Kasumi-1 (cell line): ENCODE measurements at places on chromosomes 12 and 14.

DNA sequence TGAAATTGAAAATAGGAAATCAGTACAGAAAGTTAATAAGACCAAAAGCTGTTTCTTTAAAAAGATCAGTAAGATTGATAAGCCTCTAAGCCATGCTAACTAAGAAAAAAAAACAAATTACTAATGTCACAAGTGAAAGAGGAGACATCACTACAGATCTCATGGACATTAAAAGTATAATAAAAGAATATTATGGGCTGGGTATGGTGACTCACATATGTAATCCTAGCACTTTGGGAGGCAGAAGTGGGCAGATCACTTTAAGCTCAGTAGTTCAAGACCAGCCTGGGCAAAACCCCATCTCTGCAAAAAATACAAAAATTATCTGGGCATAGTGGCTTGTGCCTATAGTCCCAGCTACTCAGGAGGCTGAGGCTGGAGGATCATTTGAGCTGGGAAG, 30.5 kb downstream of the B4GALNT3 start:
- DNase-seq: no peak

DNA sequence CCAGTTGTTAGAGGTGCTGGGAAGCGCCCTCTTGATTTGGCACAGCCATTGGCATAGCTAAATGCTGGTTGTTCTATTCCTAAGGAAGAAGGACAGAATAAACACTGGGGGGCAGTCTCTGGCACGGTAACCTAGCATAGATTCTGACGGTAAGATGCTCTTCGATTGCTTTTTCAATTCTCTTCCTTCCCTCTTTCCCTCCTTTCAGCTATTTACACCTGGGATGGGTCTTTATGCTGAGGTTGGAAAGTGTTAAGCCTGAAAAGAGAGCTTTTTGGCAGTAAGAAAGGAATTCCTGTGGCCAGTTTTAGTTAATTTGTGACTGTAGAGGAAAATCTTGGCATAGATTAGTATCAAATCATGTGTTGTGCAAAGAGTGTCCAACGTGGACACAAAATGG, 162.8 kb downstream of the SNAPC1 start:
- DNase-seq: peak; percentile 8

DNA sequence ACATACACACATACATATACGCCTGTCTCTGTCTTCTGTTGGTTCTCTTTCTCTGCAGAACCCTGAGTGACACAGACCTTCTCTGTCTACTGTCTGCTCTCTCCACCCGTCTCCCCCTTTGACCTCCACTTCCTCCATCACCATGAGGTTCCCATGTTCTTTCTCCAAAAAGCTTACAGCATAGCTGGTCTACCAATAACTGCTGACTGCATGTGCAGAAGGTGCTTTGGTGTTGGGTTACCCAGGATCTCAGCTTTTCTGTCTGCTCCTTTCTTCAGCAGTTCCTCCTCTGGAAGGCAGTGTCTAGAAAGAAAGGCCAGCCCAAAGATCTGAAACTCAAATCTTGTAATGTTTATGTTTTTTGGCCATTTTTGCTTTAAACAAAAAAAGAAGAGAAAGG, 125.6 kb downstream of the SMOC1 start:
- DNase-seq: no peak

GRCh38 chr12:80491166-80491565, 47.1 kb downstream of the PTPRQ start:
- no peak for DNase-seq

GRCh38 chr12:65313719-65314317, 35.3 kb downstream of the MSRB3 start:
- DNase-seq: peak; percentile 30

DNA sequence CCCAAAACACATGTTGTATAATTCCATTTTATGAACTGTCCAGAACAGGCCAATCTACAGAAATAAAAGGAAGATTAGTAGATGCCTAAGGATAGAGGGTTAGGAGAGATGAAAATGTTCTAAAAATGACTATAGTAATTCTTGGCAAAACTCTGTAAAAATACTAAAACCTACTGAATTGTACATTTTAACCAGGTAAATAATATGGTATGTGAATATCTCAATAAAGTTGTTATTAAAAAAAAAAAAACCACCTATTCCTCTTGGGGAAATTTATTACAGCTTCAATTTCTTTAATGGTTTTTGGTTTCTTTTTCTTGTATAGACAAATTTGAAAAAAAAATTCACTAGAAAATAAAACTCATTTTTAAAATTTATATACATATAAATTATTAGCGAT, 33.2 kb downstream of the YAF2 start:
- no peak for DNase-seq

- no peak for DNase-seq
Observed at GRCh38 chr14:67510836-67511235, 22.3 kb upstream of the PLEKHH1 start.

GRCh38 chr14:54685286-54685845, 118.4 kb downstream of the SAMD4A start:
- no peak for DNase-seq

GRCh38 chr14:80978403-80978802, 23.0 kb downstream of the TSHR start:
- DNase-seq: no peak

DNA sequence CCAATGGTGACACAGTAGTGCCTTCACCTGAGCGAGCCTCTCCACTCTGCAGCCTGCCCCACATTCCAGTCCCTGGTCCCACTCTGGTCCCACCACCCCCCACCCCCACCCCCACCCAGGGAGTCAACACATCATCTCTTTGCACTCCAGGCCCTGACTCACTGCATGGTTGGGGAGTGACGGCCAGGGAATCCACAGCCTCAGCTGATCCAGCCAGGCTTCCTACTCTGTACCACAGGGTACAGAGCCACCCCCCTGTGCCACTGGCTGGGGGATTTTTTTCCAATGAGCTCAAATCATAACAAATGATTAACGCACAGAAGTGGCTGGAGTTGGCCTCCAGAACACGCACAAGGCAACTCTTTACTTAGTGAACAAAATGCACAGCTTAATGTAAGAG, 233.7 kb downstream of the NTF3 start:
- DNase-seq: no peak

DNA sequence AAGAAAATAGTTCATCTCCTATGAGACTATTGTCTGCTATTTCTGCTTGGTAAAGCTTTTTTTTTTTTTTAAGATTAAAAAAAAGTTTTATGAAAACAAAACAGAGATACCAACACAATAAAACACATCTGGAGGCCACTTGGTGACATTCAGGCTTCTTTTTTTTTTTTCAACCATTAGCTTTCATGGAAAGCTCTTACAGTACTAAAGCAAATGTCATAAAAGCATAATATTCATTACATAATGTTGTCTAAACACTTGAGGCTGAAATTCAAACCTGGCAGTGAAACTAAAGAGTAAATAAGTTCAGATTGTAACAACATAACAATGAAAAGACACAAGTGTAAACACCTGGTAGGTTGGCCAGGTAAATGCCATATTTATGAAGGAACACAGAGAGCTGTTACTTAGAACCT, 14.7 kb downstream of the PRICKLE1 start:
- DNase-seq: no peak
